ENCODE measurements at places on chromosomes 3 and 15.

DNA sequence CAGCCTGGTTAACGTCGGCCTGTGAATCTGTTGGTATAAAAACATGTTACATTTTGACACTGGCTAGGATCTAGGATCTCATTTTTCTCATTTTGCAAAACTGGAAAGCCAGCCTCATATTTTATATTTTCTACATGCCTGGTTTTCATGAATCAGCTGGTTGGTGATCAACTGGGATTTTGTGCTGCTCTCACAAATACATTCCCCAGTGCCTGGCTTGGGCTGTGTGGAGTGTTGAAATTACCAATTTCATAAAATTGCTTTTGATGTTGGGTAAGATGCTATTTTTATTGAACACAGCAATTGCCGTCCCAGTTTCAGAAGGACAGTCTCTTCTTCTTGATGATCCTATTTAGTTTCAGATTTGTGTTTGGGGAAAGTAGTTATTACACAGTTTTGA lies 604.3 kb downstream of the TAFA4 start:
- DNase-seq: no peak

DNA sequence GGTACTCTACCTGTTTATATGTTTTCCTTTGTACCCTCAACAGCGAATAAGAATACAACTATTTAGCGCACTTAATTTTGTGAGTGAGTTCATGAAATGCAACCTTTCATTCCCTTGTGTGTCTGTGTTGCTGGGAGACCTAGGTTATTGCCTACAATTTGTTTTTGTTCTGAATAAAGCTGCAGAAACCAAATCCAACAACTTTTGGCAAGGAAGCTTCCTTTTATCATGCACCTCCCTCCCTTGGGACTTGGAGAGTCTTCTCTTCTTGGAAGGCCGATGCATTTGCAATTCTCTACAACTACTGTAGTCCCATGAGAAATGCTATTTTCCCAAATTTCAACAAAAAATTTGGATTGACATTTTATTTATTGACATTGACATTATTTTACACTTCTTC lies 1002.4 kb upstream of the CADM2 start:
- DNase-seq: no peak

- DNase-seq: no peak
Observed at GRCh38 chr3:36820083-36820482, 55.7 kb upstream of the DCLK3 start.

DNA sequence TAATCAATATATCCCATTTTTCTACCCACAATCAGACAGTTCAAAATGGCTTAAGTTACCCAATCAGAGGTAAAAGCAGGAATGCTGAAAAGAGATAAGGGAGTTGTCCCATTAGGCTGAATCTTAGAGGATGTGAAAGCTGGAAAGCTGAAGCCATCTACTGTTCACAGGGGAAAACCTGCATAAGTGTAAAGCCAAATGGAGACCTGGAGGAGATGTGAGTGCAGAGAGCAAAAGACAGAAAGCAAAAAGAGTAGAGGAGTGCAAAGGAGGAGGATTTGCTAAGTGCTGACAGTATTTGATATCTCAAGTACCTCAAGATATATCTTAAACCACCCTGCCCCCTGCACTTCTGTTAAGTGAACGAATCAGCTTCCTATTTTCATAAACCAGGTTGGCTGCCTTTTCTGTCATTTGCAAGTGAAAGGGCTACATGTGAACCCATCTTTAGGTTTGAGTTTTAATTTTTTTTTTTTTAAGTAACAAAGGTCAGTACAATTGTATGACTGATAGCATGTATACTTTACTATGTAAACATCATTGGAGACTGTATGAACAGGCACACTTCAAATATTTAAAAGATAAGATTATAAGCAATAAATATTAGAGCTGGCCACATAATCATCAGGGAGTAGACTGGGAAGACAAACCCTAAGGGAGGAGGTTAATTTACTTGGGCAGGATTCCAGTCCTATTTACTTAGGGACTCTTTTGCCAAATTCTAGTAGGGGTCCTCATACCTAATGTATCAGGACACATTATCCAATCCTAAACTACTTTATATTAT lies 22.8 kb upstream of the P2RY1 start:
- DNase-seq: no peak

- DNase-seq: peak; percentile 52
Observed at GRCh38 chr15:45612790-45613415, 21.9 kb upstream of the SQOR start.

DNA sequence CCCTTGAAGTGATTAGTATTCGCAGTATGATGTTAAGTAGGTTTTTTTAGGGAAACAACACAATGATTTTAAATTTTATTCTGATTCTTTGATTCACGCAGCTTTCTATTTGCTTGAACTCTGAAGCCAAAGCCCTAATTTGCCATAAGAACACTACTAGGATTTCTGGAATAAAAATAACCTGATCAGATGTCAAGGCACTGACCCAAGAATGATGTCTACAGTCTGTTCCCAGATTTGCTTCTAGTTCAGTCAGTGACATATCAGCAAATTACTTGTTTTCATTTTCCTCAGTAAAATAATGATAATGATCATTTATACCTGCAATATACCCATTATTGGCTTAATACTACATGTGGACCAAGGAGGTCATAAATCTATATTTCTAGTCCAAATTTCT lies 179.5 kb upstream of the EIF1B start:
- no peak for DNase-seq

GRCh38 chr3:50251220-50251619 lies 15.2 kb downstream of the GNAI2 start:
- peak; percentile 64 for DNase-seq

DNA sequence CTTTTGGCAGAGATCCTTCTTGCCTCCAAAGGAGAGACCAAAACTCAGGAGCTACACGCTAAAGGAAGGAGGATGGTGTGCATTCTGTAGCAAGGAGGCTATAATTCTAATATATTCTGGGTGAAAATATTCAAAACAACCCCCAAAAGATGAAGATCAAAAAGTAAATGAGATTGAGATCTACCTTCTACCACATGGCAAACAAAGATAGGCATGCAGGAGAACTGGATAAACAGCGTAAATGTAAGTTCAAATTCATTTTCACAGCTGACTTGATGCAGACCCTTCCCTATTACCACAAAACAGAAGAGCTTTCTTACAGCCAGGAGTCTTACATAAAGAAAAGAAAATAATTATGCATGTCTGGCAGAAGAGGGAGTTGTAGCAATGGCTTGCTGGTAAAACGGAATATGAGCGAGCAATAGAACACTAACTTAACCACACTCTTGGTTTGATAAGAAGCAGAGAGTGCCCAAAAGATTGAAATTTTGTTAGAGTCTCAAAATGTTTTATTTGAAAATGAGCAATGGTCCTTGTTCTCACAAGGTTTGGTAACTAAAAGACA lies 272.7 kb downstream of the MECOM start:
- no peak for DNase-seq

DNA sequence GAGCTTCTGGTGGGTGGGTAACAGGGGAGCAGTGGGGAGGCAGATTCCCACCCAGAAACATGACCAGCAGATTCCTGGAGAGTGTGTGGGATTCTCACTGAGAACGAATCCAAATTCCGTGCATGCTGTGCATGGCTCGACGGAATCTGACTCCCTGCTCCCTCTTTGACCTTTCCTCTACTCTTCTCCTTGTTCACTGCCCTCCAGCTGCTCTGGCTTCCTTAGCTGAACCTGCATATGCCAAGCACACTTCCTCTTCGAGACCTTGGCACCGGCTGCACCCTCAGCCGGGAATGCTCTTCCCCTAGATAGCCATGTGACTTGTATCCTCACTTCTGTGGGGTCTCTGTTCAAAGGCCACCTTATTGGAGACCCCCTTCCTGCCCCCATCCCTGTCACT lies 6.3 kb downstream of the INSYN1 start:
- DNase-seq: no peak

DNA sequence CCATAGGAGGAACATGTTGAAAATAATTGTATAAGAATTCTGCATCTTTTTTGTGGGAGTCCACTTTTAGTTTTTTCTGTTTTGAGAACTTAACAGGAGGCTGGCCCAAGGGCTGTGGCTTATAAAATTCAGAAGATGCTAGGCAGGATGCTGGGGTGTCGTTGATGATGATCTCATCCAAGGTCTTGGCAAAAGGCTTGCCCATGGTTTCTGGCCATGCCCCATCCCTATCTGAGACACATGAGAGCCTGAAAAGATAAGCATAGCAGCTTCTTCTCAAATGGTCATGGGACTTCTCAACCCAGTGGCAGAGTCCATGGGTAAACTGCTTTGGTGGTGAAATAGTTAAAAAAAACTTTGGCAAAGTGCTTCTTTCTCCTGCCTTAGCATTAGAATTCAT lies 35.2 kb downstream of the CMSS1 start:
- peak; percentile 27 for DNase-seq

GRCh38 chr3:8668216-8668615 lies 23.6 kb upstream of the SSUH2 start:
- DNase-seq: no peak

GRCh38 chr3:118637846-118638245 lies 396.8 kb downstream of the IGSF11 start:
- DNase-seq: no peak

DNA sequence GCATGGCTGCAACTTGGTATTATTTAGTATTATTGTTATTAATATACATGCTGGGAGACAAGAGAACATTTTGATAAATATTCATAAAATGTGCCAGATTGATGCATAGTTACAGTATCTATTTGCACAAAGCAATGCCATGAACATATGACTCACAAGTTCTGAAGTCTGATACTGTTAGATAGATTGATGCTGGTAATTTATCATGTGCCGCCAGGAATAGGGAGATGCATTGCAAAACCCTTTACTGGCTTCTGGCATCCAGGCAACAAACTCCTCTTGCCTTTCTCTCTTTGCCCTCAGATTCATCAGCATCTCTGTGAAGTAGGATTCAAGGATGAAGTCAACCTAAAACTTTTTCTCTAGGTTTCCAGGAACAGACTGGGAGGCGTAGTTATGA lies 41.0 kb upstream of the SLC25A26 start:
- DNase-seq: peak; percentile 10

DNA sequence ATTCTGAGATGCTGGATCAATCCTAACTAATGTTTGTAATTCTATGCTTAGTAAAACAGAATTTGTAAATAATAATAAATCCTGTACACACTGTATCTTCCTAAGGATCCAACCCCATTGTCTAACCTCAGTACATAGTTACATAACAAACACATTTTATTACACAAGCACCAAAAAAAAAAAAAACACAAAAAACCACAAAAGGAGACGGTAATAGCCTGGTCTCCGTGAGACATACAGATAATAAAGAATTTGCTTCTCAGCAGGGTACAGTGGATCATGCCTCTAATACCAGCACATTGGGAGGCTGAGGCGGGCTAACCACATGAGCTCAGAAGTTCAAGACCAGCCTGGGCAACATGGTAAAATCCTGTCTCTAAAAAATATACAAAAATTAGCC lies 558.7 kb downstream of the MAGI1 start:
- no peak for DNase-seq

- DNase-seq: no peak
Observed at GRCh38 chr15:51580385-51580784, 42.2 kb downstream of the DMXL2 start.

- DNase-seq: no peak
Observed at GRCh38 chr3:142027300-142027699, 122.0 kb downstream of the TFDP2 start.

DNA sequence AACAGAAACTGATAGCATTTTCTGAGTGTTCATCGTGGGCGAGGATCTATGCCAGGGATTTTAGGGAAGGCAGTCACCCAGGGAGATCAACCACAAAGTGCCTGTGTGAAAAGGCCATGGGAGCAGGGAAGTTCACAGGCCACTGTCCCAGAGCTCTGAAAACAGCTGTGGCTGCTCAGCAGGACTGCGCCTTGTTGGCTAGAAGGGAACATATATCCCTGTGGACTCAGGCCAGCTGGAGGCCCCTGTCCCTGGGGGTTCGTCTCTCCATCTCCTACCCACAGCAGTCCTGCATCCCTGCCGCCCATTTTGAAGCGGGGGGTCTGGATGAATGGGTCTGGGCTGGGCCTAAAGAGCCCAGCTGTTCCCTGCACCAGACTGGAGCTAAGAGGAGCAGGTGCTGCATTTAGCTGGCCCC lies 27.8 kb downstream of the PPCDC start:
- DNase-seq: no peak

DNA sequence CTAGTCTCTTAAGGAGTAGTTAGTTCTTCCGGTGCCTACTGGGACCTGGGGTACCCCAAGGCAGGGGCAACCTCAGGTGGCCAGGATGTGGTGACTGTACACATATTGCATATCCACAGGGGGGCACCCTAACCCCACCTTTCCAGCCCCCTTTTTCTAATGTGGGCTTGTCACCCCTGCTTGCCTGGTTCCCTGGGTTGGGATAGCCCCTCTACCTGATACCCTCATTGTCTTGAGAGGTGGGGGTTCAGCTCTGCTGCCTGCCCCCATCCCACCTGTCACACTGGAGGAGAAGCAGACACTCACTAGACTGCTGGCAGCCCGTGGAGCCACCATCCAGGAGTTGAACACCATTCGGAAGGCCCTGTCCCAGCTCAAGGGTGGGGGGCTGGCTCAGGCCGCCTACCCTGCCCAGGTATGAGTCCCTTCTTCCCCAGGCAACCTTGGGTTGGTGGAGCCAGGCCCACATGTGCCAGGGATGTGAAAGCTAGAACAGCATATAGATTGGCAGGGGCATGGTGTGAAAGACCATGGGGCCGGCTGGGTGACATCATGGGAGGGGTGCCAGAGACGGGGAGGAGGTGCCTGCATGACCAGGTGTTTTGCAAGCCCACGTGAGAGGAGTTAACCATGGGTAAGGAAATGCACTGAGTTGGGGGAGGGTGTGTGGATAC lies 4.0 kb downstream of the GLYCTK start:
- DNase-seq: peak; percentile 20

DNA sequence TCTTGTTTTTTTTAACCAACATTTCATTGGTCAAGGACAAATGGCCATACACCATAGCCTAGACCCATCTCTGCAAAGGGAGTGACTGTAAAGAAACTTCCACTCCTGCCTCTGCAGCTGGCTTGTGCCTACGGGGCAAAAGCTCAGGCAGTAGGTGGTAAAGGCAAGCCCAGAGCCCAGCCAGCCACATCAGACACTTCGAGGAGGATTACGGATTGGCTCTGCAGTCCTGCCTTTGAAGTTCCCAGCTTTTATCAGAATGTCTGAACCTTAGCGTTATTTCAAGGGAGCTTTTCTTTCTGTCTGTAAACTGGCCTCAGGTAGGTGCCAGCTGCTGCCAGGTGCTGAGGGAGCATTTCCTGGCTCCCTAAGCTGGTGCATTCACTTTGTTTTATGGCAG lies 15.6 kb downstream of the ZNF710 start:
- DNase-seq: no peak

DNA sequence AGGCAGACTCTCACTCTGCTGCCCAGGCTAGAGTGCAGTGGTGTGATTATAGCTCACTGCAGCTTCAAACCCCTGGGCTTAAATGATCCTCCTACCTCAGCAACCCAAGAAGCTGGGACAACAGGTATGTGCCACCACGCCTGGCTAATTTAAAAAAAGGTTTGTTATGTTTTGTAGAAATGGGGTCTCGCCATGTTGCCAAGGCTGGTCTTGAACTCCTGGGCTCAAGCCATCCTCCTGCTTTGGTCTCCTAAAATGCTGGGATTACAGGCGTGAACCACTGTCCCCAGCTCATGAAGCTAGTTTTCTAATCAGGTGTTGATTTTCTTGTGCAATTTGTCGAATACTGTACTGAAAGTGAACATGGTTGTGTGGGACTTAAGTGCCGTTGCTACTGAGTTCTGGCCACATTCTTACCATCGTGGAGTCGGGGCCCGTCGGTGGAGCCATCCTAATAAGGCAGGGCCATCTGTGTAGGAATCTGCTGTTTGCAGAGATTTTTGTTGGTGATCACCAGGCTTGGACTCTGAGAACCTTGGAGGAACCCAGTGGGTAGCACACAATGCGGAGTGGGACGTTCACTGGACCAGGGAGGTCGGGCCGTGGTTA lies 193.2 kb downstream of the GOLGA6L6 start:
- DNase-seq: no peak

- peak; percentile 26 for DNase-seq
Observed at GRCh38 chr3:152398495-152398894, 129.8 kb downstream of the MBNL1 start.
